NCI-H510A (cell line): ENCODE measurements at places on chromosomes 2 and 18.

GRCh38 chr2:202848813-202849212 lies 22.8 kb downstream of the ICA1L start:
- DNase-seq, result no peak

- no peak for DNase-seq
Measured at GRCh38 chr18:12840382-12840781, 43.7 kb downstream of the PTPN2 start.

GRCh38 chr2:217293046-217293445 lies 433.2 kb upstream of the TNP1 start:
- DNase-seq, result no peak

DNA sequence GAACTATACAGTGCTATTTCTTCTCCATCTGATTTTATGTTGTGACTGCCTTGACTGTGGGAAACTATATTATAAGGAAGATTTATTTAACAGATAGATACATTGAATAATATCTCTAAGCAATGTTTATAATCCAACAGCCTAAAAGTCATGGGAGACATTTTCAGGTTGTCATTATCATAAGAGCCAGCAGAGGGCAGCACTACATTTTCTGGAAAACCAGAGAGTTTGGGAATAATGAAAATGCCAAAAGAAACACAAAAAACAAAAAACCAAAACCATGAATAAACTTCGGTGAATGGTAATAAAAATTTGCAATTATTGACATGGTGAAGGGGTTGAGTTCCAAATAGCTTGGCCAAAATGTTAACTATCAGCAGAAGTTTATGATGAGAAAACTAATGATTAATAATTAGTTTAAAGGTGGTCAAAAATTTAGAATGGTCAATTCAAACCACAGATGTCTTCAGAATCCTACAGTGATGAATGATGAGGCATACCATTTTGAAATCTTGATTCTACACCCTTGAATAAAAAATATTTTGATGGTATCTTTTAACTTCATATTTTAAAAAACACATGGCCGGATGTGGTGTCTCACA lies 4.7 kb downstream of the EEF1B2 start:
- DNase-seq, result no peak

GRCh38 chr2:8514796-8515758 lies 166.8 kb upstream of the ID2 start:
- no peak for DNase-seq

GRCh38 chr2:222795450-222796357 lies 65.1 kb upstream of the ACSL3 start:
- DNase-seq, result no peak

DNA sequence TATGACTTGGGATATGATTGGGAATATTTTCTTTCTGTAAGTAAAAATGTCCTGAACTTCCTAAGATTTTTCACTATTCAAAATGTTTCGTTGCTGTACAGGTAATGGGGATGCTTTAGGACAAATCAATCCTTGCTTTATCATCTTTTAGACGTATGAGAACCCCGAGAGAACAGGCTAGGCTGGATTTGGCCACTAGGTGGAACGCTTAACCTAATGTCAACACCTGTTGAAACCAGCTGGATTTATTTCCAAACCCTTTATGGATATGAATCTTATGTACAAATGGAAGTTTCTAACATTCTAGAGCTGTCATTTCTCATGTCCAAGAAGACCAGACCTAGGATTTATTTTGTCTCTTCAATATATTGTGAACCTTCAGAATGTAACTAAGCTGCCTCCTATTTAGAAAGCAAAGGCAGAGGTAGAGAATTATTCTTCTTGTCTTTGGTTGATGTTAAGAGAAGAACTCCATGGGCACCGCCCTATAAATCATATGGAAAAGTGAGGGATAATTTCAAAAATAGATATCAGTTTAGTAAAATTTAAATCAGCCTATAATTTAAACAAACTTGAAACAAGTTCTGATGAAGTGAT lies 96.7 kb downstream of the PMAIP1 start:
- DNase-seq, result peak; percentile 28

DNA sequence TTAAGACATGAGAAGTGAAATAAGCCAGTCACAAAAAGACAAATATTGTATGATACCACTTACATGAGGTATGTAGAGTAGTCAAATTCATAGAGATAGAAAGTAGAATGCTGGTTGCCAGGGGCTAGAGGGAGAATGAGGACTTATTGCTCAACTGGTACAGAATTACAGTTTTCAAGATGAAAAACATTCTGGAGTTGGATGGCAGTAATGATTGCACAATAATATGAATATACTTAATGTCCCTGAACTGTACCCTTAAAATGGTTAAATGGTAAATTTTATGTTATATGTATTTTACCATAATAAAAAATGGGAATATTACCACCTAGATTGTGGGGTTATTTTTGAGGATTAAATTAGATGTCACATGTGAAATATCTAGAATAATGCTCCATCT lies 341.2 kb downstream of the CLIP4 start:
- DNase-seq, result no peak

DNA sequence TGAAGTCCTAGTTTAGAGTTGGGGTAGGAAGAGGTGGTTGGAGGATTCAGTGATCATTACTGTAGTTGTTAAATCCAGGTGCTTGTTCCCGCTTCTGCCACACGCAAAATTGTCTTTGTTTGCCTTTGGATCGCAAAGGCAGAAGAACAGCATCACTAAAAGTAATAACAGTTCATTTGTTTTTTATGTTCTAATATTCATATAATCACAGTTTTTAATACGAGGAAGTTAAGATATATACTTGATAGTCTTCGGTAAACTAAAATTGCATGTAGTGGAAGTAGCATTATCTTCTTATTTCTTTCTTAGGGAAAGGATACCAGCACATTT lies 365 bp downstream of the NDUFB3 start:
- DNase-seq, result no peak

GRCh38 chr2:102434655-102435381 lies 11.9 kb downstream of the IL18RAP start:
- no peak for DNase-seq

GRCh38 chr2:36002941-36003340 lies 352.6 kb upstream of the CRIM1 start:
- DNase-seq, result no peak

- no peak for DNase-seq
Measured at GRCh38 chr18:76715012-76715610, 107.2 kb upstream of the ZNF236 start.

GRCh38 chr18:32846896-32847295 lies 74.1 kb upstream of the KLHL14 start:
- DNase-seq, result no peak

DNA sequence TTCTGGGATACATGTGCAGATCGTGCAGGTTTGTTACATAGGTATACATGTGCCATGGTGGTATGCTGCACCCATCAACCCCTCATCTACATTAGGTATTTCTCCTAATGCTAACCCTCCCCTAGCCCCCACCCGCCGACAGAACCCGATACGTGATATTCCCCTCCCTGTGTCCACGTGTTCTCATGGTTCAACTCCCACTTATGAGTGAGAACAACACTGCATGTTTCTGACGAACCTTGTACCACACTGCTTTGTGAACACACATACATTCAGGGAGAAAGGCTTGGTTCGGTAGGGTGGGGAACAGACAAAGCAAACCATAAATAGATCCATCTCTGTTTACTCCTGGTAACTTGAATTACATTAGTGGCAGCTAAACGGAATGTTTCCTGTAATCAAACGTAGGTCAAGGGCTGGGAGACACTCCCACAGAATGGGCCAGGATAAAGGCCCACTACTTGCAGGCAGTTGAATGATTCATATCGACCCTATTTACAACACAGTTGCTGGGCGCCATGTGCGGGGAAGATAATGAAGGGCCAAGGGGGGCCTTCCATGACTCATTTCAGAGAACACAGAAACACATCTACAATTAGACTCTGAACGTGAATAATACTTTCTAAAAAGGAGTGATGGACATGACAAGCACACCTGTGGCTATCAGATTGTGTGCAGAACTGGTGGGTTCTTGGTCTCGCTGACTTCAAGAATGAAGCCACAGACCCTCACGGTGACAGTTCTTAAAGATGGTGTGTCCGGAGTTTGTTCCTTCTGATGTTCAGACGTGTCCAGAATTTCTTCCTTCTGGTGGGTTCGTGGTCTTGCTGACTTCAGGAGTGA lies 56.8 kb upstream of the KIDINS220 start:
- DNase-seq, result no peak

GRCh38 chr2:130720528-130720927 lies 8.3 kb upstream of the GPR148 start:
- DNase-seq, result no peak

GRCh38 chr2:43059183-43059897 lies 167.1 kb downstream of the ZFP36L2 start:
- no peak for DNase-seq

- no peak for DNase-seq
Measured at GRCh38 chr2:8282858-8283252, 399.0 kb upstream of the ID2 start.

DNA sequence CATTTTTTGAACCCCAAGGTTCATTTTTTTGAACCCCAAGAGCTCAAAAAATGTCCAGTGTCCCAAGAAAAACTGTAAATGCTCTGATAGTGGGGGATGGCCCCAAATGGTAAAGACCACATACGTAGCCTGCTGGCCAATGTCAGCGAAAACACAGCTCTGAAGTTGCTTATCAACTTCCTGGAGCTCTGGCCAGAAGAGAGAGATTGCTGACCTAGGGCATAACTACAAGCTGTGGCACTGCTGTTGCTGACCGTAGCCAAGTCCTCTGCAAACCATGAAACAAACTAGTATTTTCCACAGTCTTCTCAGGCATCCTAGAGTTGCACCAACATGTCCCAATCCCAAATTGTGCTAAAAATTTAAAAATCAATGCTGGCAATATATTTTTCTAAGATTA lies 50.9 kb downstream of the REEP1 start:
- DNase-seq, result no peak

GRCh38 chr2:164542581-164543021 lies 78.7 kb downstream of the GRB14 start:
- no peak for DNase-seq

- no peak for DNase-seq
Measured at GRCh38 chr2:186842373-186842772, 6.6 kb downstream of the ZSWIM2 start.

GRCh38 chr2:200741468-200742202 lies 70.1 kb upstream of the BZW1 start:
- peak; percentile 18 for DNase-seq

- DNase-seq, result no peak
Measured at GRCh38 chr2:144439993-144440392, 79.9 kb downstream of the ZEB2 start.

- no peak for DNase-seq
Measured at GRCh38 chr2:213834331-213834730, 550.1 kb downstream of the SPAG16 start.

GRCh38 chr2:47256416-47257087 lies 101.4 kb upstream of the STPG4 start:
- DNase-seq, result no peak

GRCh38 chr2:4391013-4391412 lies 687.6 kb downstream of the DCDC2C start:
- DNase-seq, result no peak

DNA sequence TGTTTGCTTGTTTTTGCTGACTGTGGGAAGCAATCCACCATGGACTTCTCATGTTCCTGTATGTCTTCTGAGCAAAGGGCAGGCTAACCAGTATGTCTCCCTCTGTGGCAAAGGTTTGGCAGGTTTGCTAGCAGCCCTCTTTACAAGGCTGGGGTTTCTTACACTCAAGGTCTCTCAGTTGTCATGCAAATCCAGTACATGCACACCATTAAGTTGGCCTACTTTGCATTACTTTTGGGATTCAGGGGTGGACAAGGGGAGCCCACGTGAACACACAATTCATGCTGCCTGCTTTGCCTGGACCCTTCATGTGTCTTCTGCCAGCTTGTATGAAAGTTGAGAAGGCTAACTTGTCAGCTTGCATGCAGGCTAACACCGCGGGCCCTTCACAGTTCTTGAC lies 134.9 kb downstream of the LRRTM4 start:
- no peak for DNase-seq

DNA sequence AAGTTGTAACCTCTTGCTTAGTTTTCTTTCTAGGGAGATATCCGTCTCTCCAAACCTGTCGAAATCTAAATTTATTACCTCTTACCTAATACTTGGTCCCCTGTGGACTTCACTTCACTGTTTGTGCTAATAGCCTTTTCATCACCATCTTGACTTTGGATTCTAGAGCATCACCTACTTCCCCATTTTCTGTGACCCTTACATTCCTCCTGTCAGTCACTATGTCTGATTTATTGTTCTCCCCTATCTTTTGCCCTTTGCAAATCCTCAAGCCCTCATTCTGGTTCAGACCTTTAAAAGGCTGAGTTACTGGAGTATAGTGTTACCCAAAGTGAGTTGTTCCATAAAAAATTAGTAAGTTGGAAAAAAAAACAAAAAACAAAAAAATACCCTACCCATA lies 7.5 kb downstream of the MYO1B start:
- DNase-seq, result no peak

GRCh38 chr2:3343012-3343411 lies 34.6 kb downstream of the EIPR1 start:
- DNase-seq, result no peak

DNA sequence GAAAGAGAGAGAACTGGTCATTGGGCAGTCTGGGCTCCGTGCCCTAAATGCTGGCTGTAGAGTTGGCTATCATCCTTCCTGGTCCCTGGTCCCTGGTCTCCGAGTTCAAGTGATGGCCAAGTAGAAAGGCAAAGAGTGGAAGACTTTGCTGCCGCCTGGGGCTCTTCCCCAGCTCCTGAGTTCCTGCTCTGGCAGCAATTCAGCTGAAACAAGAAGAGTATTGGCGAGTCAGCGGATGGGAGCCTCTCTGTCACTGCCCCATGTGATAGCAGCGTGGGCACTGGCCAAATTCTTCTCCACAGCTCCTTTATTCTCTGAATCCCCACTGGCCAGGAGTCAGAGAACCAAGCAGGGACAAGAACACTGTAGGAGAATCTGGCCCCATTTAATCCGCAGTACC lies 351.0 kb upstream of the POU3F3 start:
- no peak for DNase-seq

DNA sequence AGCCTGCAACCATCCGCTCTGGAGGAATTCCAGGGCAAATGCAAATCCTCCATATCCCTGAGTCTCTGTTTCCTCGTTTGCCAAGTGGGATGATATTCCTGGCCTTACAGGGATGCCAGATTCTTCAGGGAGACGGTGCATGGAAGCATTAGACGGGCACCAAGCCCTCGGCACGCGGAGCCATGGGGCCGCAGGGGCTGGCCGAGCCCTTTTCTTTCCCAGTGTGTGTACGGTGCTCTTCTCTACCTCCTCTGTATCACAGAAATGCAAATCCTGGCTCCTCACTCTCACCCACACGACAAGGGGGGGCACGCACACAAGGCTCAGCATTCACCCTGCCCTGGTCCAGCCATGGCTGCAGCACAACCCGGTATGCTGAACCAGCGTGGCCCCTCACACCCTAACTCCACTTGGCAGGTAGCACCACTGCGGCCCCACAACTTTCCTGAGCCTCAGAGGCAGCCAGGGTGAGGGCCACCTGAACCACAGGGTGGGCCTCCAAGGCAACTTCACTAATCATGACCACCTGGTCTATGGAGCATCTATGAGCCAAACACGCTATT lies 64.1 kb upstream of the SALL3 start:
- DNase-seq, result no peak

DNA sequence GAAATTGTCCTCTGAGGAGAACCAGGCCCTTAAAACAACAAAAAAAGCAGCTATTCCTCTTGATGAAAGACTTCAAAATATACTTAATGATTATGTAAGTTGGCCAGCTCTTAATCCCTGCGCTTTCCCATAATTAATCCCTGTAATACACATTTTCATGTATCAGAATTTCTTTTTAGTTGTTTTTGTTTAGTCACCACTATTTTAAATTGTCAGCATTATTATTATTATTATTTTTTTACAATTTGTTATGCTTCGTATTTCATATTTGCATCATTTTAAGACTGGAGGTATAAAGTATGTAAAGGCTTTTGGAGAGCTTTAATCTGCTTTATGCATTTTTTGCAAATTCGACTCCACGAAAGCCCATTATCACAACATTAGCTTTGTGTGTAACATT lies 152.9 kb downstream of the ACOXL start:
- no peak for DNase-seq
